ENCODE measurements at places on chromosomes 6 and 20.

- DNase-seq, result no peak
These were observed 14.3 kb downstream of the CUL9 start for GRCh38 chr6:43196337-43196736.

- no peak for DNase-seq
These were observed 29.9 kb downstream of the EZR start for GRCh38 chr6:158789115-158789917.

DNA sequence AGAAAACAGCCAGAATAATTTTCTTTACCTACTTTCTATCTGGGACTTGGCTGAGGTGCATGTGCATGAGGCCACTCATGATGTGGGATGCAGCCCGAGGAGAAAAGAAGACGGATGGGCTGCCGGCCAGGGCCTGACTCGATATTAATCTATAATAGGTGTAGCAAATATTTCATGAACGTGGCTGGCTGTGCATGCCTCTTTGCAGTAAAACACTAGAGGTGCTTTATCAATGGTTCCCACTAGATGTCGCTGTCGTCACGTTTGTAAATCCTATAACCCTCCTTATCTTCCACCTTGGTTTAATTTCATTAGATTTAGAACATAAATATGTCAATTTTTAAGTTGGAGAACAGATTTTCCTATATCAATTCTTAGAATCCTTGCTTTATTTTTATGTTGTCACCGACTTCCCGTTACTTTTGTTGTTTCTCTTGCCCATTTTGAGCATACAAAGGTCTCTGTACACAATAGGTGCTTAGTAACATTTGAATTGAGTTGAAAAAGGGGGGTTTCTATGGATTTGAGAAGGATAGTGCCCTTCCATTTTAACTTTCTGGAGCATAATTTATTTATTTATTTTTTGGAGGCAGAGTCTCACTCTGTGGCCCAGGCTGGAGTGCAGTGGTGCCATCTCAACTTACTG, 19.6 kb upstream of the FERMT1 start:
- DNase-seq, result peak; percentile 8

GRCh38 chr6:21305893-21306332, 287.6 kb upstream of the SOX4 start:
- no peak for DNase-seq

DNA sequence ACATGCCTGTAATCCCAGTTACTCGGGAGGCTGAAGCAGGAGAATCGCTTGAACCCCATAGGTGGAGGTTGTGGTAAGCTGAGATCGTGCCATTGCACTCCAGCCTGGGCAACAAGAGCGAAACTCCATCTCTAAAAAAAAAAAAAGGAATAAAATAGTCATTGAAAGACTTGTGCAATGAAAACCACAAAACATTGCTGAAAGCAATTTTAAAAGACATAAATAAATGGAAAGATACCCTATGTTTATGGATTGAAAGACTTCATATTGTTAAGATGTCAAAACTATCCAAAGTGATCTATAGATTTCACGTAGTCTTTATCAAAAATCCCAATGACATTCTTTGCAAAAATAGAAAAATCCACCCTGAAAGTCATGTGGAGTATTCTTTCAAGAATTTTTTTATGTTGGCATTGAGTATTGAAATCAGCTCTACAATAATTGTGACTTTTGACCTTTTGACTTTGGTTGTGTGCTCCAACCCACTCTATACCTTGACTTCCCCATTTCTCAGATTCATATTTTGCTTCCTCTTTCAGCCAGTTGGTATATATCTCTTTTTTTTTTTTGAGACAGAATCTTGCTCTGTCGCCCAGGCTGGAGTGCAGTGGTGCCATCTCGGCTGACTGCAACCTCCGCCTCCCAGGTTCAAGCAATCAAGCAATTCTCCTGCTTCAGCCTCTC, 45.5 kb upstream of the SLC23A2 start:
- DNase-seq, result no peak

Data from activated CD4-positive, CD25-positive, alpha-beta regulatory T cell (primary cell).